ENCODE measurements at places on chromosomes 3 and 15. TPM values are rescaled to one million over a fixed set of nuclear protein-coding genes. Genes with fewer than 3 reads are reported as not detected.

ANKRD63 gene
- not detected for total RNA-seq

ACTC1 gene
- total RNA-seq = 0.49 TPM

CCDC9B gene
- total RNA-seq = 10.8 TPM

SEMA7A gene
- total RNA-seq = 0.65 TPM

NEO1 gene
- total RNA-seq = 0.49 TPM

FAM81A gene
- total RNA-seq = 0.06 TPM

SNURF gene
- 62.1 TPM for total RNA-seq

GCNT3 gene
- total RNA-seq = not detected

CFAP44 gene
- 0.97 TPM for total RNA-seq

LHFPL4 gene
- total RNA-seq = not detected

PTX3 gene
- total RNA-seq = 566 TPM

Measured in bladder microvascular endothelial cell (primary cell).